ENCODE measurements at places on chromosomes 2 and 18. TPM values are rescaled to one million over a fixed set of nuclear protein-coding genes. Genes with fewer than 3 reads are reported as not detected.

DNA sequence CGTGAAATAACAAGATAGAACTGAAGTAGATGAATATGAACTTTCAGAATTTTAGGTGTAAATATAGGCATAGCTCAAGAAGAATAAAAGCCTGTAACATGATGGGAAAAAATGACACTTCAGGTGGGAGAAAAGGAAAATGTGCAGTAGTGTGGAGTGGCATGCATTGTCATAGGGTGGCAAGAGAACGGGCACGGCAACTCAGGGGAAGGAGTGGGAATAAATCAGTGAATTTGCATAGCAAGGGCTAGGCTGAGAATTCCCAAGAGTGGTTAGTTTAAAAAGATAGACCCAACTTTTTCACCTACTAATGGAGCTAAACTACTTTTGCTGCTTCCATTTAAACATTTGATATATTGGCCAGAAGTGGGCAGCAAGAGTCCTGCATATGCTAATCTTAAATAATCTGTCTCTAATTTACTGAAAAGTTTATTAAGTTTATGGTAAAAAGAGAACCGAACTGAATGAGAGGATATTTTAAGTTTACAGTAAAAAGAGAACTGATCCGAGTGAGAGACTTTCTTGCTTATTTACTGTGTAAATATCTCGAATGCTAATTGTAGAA lies 228.1 kb downstream of the CTNNA2 start:
- H3K4me3 ChIP-seq, result no peak overlapping the region
- no peak overlapping the region for H3K27ac ChIP-seq
- no peaks in the 10 kb centered on the region for H3K36me3 ChIP-seq
- no peak for DNase-seq

HSPD1 gene
- 127 TPM for total RNA-seq

IL36RN gene
- total RNA-seq, result 0.25 TPM

ACTR3 gene
- 105 TPM for total RNA-seq

- DNase-seq, result no peak
- no peaks in the 10 kb centered on the region for H3K36me3 ChIP-seq
- no peak overlapping the region for H3K27ac ChIP-seq
- no peaks in the 10 kb centered on the region for H3K27me3 ChIP-seq
Observed at GRCh38 chr2:187890690-187891089, 336.5 kb upstream of the TFPI start.

BOLL gene
- not detected for total RNA-seq

- peaks cover 11% of the 10 kb centered on the region for H3K4me1 ChIP-seq
- no peaks in the 10 kb centered on the region for H3K36me3 ChIP-seq
- DNase-seq, result no peak
- H3K27ac ChIP-seq, result no peak overlapping the region
- H3K27me3 ChIP-seq, result no peaks in the 10 kb centered on the region
Observed at GRCh38 chr2:151905963-151906632, 77.9 kb upstream of the ARL5A start.

CXCR4 gene
- total RNA-seq, result 39.5 TPM

GATA6 gene
- 9.8 TPM for total RNA-seq

SLC38A11 gene
- 2.2 TPM for total RNA-seq

DNA sequence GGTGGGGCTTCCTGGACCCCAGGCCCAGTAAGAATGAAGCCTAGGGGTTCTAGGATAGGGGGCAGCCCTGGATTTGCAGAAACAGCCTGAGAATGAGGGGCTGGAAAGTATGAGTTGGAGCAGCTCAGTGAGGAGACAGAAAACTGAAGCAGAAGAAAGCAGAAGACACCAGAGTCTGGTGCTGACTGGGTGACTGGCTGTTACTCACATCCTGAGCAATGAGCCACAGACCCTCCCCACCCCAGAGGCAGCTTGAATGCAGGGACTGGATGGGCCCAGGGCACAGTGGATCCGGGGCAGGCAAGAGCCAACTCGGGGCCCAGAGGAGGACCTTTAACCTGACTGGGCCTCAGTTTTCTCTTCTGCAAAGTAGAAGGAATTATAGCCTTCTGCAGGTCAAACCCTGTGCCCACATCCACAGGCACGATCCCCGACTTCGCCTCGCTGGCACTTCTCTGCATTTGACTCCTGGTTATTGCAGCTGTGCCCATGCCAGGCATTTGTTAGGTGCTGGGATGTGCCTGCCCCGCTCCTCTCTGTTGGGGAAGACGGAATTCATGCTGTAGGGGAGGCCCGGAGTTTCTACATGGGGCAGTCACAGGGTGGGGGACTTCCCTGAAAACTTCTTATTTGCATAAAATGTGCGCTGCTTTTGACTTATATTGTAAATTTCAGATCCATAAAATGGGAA lies 8.5 kb downstream of the STEAP3 start:
- DNase-seq, result no peak
- H3K4me1 ChIP-seq, result no peaks in the 10 kb centered on the region
- H3K27ac ChIP-seq, result no peak overlapping the region
- no peaks in the 10 kb centered on the region for H3K27me3 ChIP-seq
- no peak overlapping the region for H3K4me3 ChIP-seq

GRHL1 gene
- 126 TPM for total RNA-seq

DNA sequence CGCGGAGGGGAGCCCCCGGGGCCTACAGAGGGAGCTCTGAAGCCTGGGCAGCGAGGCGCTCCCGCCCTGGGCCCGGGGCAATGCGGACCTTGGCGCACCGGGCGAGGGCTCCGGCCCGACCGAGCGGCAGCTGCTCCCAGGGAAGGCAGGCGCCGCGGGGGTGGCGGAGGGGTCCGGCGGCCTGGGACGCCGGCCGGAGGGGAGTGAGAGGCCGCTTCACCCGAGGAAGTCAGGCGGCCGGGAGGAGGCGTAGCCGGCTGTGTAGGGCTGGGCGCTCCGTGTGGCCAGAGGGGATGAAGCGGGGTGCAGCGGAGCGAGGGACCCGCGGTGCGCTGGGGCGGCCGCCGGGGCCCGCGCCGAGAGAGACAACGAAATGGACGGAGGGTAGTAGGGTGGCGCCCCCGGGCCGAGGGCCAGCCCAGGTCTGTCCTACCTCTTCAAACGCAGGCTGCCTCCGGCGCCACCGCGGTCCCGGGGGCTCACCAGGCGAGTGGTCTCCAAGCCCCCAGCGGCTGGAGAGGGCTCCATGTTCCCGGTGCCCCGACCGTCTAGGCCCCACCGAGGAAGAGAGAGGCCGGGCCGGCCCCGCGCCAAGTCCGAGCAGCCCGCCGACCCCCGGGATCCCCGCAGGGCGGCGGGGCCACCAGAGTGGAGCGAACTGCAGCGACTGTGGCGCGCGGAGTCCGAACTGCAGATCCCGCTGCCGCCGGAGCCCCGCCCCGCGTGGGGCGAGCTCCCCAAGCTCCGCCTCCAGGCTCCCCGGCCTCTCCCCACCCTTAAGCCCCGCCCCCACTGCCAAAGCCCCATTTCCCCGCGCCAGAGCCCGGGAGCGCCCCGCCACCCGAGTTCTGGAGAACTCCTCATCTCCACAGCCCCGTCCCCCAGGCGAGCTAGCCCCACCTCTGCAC lies at the start of gene SLC30A3:
SLC30A3 (minus strand) TSS at position 669 of the 908 bp plus-strand sequence; CDS start at position 528, 141 bp downstream.
- peaks cover 31% of the 10 kb centered on the region for H3K4me1 ChIP-seq
- no peak within 1 kb of the TSS for H3K27ac ChIP-seq
- H3K36me3 ChIP-seq, result no peaks in the 10 kb centered on the region

DNA sequence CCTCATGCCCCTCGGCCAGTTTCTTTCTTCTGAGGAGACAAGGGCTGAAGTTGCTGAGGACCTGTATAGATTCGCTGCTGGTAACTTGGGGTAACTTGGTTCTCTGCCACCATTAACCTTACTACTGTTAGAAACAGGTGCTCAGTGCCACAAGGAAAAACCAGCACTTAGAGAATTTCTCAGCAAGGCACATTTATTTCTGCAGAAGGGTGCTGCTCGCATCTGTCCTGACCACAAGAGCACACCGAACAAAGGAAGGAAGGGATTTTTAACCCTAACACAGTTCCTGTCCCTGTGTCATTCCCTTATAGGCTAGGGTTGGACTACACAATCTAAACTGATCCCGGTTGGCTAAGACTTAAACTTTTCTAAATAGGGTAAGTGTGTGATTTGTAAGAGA lies 154.1 kb downstream of the SOCS6 start:
- H3K36me3 ChIP-seq, result no peaks in the 10 kb centered on the region
- no peak overlapping the region for H3K4me3 ChIP-seq
- H3K27me3 ChIP-seq, result no peaks in the 10 kb centered on the region
- H3K4me1 ChIP-seq, result no peaks in the 10 kb centered on the region
- no peak overlapping the region for H3K27ac ChIP-seq
- DNase-seq, result no peak

DNA sequence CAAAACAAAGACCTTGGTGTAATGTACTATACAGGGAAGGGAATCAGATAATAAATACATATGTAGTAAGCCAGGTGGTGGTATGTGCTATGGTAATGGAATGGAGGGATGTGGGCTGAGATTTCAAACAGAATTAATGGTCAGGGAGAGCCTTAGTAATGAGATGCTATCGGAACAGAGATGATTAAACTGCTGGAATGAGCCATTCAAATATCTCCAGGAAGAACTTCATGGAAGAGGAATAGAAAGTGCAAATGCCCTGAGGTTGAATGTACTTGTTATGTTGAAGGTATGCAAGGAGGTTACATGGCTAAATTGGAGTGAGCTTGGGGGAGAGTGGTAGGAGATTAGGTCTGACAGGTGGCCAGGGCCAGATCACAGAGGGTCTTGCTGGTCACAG lies 5.1 kb downstream of the SERPINB11 start:
- H3K36me3 ChIP-seq, result no peaks in the 10 kb centered on the region
- no peak overlapping the region for H3K4me3 ChIP-seq
- no peaks in the 10 kb centered on the region for H3K4me1 ChIP-seq
- no peak for DNase-seq
- no peak overlapping the region for H3K27ac ChIP-seq
- H3K27me3 ChIP-seq, result no peaks in the 10 kb centered on the region

GRCh38 chr2:27765621-27766286 lies 5.8 kb upstream of the MRPL33 start:
- H3K4me1 ChIP-seq, result no peaks in the 10 kb centered on the region
- no peaks in the 10 kb centered on the region for H3K27me3 ChIP-seq
- no peak overlapping the region for H3K27ac ChIP-seq
- no peak for DNase-seq
- H3K36me3 ChIP-seq, result no peaks in the 10 kb centered on the region

REG3G gene
- total RNA-seq, result not detected

DNA sequence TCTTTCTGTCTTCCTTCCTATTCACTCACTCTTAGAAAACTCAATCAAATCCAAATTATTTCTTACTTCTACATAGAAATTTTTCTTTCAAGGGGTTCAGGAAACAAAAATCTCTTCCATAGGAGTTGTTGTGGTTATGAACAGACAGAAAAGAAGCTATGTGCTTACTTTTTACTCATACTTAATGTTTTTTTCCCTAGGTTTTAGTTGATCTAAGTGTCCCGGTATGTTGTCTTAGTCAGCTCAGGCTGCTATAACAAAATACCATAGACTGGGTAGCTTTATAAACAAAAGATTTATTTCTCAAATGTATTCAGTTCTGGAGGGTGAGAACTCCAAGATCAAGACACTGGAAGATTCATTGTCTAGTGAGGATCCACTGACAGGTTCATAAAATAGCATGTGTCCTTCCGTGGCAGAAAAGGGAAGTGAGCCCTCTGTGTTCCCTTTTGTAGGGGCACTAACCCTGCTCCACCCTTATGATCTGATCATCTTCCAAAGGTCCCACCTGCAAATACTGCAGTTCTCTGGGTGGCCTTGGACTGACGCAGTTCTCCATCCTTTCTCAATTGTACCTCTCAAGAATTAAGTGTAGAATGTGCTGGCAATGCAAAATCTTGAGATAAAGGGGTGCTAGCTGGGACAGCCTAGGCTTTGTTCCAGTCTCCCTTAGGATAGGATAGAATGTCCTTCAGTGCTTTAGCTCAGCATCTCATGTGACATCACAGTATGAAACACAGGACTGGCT lies 14.4 kb upstream of the VRK2 start:
- H3K27ac ChIP-seq, result no peak overlapping the region
- no peak for DNase-seq
- H3K4me1 ChIP-seq, result no peaks in the 10 kb centered on the region

DNA sequence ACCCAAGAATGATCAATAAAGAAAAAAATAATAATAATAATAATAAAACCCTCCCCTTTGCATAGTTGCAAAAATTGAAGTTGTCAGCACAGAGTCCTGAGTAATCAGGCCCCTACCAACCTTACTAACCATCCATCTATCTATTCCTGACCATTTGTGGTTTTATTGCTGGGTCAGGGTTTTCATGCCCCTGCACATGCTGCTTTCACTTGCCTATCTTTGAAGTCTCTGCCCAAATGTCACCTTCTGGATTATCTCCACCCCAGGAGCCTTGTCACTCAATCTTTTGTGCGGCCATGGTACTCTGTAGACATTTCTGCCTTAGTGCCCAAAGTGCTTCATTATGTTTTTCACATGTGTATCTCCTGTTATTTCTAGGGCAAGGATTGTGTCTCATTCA lies 35.1 kb downstream of the SLC30A6 start:
- no peaks in the 10 kb centered on the region for H3K27me3 ChIP-seq
- no peak overlapping the region for H3K27ac ChIP-seq
- no peak for DNase-seq

RIT2 gene
- not detected for total RNA-seq

SPHKAP gene
- total RNA-seq, result 1.2 TPM

- no peak overlapping the region for H3K4me3 ChIP-seq
- DNase-seq, result no peak
- no peaks in the 10 kb centered on the region for H3K4me1 ChIP-seq
- no peaks in the 10 kb centered on the region for H3K36me3 ChIP-seq
Observed at GRCh38 chr2:175478096-175478768, 296.7 kb upstream of the ATP5MC3 start.

- H3K4me3 ChIP-seq, result no peak overlapping the region
- DNase-seq, result no peak
- H3K27ac ChIP-seq, result no peak overlapping the region
- no peaks in the 10 kb centered on the region for H3K27me3 ChIP-seq
Observed at GRCh38 chr2:29227935-29228675, 112.9 kb downstream of the CLIP4 start.

DNA sequence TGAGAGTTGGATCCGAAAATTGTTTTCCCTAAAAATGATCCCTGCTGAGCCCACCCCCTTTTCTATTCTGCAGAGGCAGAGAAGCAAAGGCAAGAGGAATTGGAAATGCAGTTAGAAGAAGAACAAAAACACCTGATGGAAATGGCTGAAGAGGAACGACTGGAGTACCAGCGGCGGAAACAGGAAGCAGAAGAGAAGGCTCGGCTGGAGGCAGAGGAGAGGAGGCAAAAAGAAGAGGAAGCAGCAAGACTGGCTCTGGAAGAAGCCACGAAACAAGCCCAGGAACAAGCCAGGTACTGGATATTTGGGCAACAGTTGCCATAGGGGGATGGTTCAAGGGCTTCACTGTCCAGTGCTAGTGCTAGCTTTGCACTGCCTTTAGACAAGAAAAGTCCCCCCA lies 41.7 kb downstream of the SUMO1 start:
- no peaks in the 10 kb centered on the region for H3K36me3 ChIP-seq
- no peaks in the 10 kb centered on the region for H3K4me1 ChIP-seq
- H3K27me3 ChIP-seq, result no peaks in the 10 kb centered on the region
- H3K4me3 ChIP-seq, result no peak overlapping the region

- H3K27me3 ChIP-seq, result no peaks in the 10 kb centered on the region
- H3K4me1 ChIP-seq, result no peaks in the 10 kb centered on the region
- H3K36me3 ChIP-seq, result no peaks in the 10 kb centered on the region
- H3K4me3 ChIP-seq, result no peak overlapping the region
- DNase-seq, result no peak
Observed at GRCh38 chr2:8081130-8081529, 600.7 kb upstream of the ID2 start.

- no peak for DNase-seq
- no peak overlapping the region for H3K27ac ChIP-seq
- no peaks in the 10 kb centered on the region for H3K27me3 ChIP-seq
- no peak overlapping the region for H3K4me3 ChIP-seq
Observed at GRCh38 chr2:241030883-241031282, 32.5 kb downstream of the SNED1 start.
